ENCODE measurements at places on chromosomes 4 and X.

- DNase-seq, result no peak
Observed at GRCh38 chr4:185682236-185682635, 129.8 kb downstream of the SORBS2 start.

DNA sequence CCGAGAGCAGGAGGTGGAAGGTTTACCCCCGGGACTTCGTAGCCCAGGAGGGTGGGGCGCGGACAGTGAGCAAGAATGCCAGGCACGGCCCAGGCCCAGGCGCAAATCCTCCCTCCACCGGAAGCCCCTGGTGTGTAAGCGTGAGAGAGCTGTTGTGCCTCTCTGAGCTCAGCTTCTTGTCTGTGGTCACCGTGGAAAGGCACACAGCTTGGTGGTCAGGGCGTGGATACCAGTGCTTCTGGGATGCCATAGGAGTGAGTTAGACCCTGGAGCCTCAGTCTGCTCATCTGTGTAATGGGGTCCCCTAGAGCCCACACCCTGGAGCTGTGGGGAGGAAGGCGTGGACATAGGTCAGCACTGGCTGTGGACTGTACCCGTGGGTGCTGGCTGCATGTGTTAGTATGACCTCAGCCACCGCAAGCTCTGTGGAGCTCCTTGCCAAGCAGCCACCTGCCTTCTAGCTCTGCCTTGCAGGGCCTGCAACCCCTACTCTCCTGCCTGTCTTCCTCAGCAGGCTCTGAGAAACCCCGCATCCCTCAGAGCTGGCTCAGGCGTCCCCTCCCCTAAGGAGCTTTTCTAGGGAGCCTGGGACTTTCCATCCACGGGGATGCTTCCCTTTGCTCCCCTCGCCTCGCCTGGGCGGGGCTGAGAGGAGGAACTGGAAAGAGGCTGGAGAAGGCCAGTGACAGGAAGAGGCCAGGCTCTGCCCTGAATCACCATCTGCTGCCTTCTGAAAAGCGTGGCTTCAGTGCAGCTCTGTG, 28.0 kb upstream of the AFAP1 start:
- DNase-seq, result no peak

DNA sequence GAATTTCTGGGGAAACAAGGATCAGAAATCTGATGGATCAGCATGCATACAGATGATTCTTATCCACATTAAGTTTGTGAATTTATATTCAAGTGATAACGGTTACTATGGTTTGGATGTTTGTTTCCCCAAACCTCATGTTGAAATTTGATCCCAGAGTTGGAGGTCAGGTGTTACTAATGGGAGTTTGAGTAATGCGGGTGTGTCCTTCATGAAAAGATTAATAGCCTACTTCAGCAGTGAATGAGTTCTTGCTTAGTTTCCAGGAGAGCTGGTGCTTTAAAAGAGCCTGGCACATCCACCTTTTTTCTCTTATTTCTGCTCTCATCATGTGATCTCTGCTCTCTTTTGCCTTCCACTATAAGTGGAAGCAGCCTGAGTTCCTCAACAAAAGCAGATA, 712.4 kb downstream of the IL1RAPL1 start:
- no peak for DNase-seq

DNA sequence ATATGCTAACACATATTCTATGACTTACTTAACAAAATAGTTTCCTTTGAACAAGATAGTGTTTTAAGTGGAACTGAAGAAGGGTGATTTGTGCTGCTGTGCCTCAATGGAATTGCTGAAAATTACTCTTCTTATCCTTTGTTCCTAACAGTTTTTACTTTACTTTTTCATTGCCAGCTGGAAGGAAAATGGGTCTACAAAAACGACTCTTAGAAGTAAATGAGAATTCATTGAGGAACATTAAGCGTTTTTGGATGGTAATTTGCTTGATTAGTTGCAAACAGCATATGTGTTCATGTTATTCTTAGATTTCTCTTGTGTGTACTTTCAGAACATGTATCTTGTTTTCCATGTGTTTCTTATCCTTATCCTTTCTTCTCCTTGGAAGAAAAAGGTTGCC, 170.4 kb upstream of the VEGFC start:
- no peak for DNase-seq

GRCh38 chrX:151151665-151152267, 24.6 kb upstream of the GPR50 start:
- no peak for DNase-seq

GRCh38 chr4:42641656-42642055, 15.2 kb downstream of the ATP8A1 start:
- no peak for DNase-seq

- DNase-seq, result no peak
Observed at GRCh38 chrX:22758807-22759481, 240.8 kb upstream of the DDX53 start.

GRCh38 chr4:93776386-93777080, 52.0 kb upstream of the ATOH1 start:
- DNase-seq, result no peak

- DNase-seq, result no peak
Observed at GRCh38 chrX:39409246-39409917, 608.1 kb downstream of the MID1IP1 start.

- DNase-seq, result no peak
Observed at GRCh38 chr4:10315638-10316037, 141.6 kb downstream of the ZNF518B start.

DNA sequence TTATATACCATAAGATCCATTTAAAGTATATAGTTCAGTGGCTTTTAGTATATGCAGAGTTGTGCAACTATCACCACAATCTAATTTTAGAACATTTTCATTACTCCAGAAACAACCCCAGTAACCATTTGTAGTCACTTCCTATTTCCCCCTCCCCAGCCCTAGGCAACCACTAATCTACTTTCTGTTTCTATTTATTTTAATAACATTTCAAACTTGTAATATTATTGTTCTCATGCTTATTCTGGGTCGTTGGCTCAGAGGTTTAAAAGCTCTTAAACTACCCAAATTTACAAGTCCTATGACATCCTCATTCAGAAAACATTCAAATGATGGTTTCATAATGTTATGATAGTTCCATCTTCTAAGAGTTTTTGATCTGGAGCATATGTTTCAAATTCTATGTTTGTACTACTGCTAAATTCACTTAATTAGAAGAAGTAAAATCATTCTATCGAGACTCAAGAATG, 18.4 kb downstream of the XIAP start:
- DNase-seq, result no peak

GRCh38 chr4:10611673-10612072, 72.9 kb downstream of the CLNK start:
- DNase-seq, result no peak

GRCh38 chr4:155761916-155762315, 3.1 kb downstream of the GUCY1B1 start:
- no peak for DNase-seq

DNA sequence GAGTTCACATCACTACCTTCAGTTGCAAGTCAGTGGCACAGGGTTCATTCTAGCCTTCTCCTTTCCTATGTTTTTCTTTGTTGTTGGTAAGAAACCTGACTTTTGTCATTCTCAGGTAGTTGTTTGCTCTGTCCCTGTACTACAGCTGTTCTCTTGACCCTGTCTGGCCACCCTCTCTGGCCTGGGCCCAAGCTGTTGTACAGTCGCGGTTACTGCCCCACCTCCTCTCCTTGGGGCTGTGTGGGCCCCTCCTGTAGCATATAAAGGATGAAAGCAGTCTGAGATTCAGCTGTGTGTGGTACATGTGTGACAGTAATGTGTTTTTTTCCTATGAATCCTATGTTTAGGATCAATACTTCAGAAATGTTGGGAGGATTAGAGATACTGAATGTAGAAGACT, 12.5 kb downstream of the MOB1B start:
- no peak for DNase-seq

GRCh38 chrX:133910539-133910938, 74.9 kb downstream of the GPC3 start:
- no peak for DNase-seq

DNA sequence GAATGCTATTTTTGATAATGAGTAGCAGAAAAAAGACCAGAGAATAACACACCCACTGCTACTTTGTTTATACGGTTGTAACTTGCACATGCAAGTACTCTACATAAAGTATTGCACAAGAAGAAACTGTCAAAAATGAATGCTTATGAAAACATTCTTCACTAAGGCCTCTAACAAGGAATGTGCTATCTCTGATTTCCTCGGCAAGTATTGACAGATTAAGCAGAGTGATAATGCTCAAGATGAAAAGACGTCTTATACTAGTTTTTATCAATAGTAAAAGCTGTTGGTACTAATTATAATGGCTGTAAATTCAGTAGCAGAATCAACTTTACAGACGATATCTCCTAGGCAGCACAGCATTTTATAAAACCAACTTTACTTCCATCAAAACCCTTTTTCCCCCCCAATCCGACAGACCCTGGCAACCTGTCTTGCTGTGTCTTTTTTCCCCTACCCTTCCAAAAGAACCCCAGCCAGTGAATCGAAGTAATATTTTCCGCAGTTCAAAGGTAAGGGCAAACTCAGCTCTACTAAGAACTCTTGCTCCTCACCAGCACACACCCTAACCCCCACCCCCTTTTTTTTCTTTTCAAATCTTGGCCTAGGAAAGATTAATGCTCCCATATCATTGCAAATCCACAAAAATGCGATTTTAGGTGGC, 1.5 kb downstream of the FRYL start:
- DNase-seq, result no peak

- no peak for DNase-seq
Observed at GRCh38 chrX:49282647-49283011, 13.0 kb downstream of the PPP1R3F start.

GRCh38 chrX:152245213-152245612, 106.8 kb upstream of the MAGEA10 start:
- DNase-seq, result no peak

DNA sequence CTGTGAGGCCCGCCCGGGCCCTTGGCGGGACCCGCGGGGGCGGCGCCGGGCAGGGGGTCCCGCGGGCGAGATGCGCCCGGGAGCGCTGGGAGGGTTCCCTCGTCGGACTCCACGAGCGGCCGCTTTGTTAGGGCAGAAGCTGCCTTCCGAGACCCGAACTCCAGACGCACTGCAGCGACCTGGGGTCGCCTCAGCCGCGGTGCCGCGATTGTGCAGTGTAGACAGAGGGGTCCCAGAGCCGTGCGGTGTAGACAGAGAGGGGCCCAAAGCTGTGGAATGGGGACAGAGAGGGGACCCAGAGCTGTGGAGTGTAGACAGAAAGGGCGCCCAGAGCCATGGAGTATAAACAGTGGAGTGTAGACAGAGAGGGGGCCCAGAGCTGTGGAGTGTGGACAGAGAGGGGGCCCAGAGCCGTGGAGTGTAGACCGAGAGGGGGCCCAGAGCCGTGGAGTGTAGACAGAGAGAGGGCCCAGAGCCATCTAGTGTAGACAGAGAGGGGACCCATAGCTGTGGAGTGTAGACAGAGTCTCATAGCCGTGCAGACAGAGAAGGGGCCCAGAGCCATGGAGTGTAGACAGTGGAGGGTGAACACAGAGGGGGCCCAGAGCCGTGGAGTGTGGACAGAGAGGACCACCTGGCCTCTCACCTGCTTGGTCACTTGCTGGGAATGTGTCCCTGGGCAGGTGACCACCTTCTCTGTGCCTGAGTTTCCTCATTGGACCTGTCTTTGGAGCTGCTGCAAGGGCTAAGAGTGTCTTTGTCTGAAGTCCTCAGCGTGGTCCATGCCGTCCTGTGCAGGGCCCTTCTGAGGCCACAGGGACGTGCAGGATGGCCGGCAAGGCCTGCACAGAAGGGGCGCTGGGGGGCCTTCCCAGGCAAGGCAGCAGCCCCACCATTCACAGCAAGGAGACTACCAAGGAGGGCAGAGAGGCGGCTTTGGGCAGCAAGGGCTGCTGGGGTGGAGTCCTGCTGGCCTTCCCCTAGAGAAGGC, 875 bp downstream of the RGS12 start:
- DNase-seq, result no peak

DNA sequence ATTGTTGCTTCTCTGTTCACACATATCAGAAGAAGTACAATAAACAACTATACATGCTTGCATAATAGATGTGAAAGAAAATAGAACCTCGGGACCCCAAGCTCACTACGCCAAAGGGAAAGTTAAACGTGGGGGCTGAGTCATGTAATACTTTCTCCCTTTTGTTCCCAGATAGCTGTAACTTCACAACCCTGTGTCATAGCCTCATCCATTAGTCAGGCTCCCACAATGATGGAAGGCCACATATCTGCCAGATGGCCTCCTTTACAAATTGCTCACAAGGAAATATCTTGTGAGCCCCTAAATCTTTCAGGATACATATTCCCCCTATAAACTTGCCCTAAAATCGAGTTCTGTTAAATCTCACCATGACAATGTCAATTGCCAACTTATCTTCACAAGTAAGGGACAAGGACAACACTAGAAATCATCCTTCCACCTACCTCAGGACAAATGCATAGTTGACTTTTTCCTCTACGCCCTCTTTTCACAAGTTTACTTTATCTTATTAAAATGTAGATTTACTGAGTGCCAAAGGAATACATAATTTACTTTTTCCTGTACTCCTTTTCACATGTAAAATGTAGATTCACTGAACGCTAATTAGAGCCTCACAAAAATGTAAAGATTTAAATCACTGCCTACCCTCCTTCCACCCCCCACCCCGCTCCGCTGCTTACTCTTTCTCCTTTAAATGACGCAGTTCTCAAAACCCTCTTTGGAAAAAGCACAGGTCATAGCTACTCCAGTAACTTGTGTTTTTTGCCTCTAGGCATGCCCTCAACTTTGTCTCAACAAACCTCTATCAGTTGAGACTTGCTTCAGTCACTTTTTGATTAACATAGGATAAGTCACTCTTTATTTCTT, 477.1 kb downstream of the DTHD1 start:
- DNase-seq, result no peak

- no peak for DNase-seq
Observed at GRCh38 chrX:55107262-55107661, 18.4 kb downstream of the PAGE2 start.

- DNase-seq, result no peak
Observed at GRCh38 chr4:71300964-71301363, 37.9 kb upstream of the SLC4A4 start.

DNA sequence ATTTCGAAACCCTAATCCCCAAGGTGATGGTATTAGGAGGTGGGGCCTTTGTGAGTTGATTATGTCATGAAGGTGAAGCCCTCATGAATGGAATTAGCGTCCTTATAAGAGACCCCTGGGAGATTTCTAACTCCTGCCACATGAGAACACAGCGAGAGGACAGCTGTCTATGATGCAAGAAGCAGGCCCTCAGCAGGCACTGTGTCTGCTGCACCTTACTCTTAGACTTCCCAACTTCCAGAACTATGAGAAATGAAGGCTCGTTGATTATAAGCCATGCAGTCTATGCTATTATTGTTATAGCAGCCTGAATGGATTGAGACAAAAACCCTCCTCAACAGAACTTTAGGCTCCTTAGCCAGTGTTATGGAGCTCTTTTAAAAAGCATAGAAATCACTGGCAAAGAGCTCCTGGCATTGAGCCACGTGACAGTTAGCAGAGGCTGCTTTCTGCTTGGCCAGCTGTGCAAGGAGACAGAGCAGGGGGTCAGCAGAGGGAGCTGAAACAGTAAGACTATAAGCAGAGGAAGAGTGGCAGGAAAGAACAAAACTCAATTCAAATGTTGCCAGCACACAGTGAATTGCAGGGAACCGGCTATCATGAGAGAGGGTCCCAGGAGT, 219.2 kb upstream of the FAT1 start:
- DNase-seq, result no peak

DNA sequence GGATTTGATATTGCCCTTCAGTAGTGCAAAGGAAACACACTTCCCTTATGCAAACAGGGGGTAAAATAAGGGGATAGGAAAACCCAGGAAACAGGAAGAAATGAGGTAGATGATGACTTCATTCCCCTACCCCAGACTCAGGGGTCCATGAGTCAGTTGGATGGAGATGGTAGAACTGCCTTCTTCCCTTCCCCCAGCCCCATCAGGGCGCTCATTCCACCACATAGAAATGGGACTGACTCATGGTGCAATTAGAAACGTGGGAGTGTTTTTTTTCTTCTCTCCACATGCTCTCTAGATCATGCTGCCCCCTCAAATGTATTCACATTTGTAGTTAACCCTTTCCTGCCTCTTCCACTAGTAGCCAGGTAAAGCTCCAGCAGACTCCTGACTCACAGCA, 23.1 kb upstream of the ARMCX2 start:
- DNase-seq, result no peak

Data from activated CD4-positive, CD25-positive, alpha-beta regulatory T cell treated with anti-CD3 and anti-CD28 coated beads, Interleukin-2, amount 50 U/mL, for 72 hours (primary cell).